ENCODE measurements at places on chromosomes 2 and 18.

- DNase-seq, result no peak
These were observed 42.4 kb downstream of the THADA start for GRCh38 chr2:43553341-43553855.

DNA sequence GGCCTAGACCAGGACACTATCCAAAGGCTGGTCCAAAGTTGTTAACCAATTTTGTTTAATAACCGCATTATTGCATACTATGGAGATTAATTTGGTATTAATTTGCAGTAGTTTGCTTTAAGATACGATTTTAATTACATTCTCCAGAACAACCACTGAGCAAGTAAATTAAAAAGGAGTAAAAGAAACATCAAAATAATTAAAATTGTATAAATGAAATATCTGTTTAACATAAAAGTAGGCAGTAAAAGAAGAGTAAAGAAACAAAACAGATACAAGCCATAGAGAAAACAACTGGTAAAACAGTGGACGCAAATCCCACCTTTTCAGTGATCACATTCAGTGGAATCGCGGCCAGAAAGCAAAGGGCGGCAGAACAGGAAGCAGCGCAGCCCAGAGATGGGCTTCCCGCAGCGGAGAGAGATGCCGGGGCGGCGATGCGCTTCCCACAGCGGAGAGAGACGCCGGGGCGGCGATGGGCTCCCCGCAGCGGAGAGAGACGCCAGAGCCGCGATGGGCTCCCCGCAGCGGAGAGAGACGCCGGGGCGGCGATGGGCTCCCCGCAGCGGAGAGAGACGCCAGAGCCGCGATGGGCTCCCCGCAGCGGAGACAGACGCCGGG, 176.8 kb downstream of the RTP5 start:
- DNase-seq, result no peak

DNA sequence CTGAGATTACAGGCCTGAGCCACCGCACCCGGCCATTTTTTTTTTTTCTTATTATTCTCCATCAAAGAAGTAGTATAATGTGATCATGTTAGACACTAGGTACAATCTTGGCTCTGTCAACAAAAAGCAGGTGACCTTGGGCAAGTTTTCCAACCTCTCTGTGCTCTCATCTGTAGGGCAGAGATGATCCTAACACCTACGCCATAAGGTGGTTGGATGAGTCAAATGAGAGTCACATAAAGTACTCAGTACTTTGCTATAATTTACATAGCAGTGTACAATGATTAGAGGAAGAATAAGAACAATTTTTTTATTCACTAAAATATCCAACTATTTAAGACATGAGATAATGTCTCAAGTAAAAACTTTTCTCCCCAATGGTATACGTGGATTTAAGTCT, 128.6 kb downstream of the TGIF1 start:
- DNase-seq, result no peak

DNA sequence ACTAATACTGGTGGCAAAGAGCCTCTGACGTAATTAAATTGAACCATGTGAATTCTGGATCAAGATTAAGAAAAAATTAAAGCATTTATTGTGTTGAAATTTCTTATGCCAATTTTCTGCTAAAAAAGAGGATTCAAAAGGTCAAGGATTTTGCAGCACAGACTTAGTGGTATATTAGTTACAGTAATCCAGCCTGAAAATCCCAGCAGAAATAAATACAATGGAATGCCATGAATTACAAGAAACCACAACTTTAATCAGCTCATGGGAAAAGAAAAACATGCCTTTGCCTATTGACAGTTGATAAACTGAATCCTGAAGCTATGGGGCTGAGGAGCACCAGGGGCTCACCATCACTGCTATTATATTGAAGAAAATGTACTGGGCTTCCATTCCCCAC, 114.8 kb upstream of the SATB2 start:
- DNase-seq, result no peak

GRCh38 chr2:106062627-106063026, 131.5 kb downstream of the UXS1 start:
- DNase-seq, result no peak
